HEK293T (cell line): ENCODE measurements at places on chromosomes 3 and 15.
A peak's percentile ranks its signal among the peaks of the same experiment; 100 is the strongest.

GRCh38 chr15:78811124-78811824, at the start of gene ADAMTS7:
Gene ADAMTS7, minus strand, starts transcription at chr15:78811464. Its CDS starts 244 bp downstream, at chr15:78811220.
- peak; percentile 92 for DNase-seq

GRCh38 chr3:183249006-183249718, 3.9 kb upstream of the B3GNT5 start:
- DNase-seq: no peak

GRCh38 chr3:104175696-104176095, 1191.0 kb upstream of the ALCAM start:
- no peak for DNase-seq

DNA sequence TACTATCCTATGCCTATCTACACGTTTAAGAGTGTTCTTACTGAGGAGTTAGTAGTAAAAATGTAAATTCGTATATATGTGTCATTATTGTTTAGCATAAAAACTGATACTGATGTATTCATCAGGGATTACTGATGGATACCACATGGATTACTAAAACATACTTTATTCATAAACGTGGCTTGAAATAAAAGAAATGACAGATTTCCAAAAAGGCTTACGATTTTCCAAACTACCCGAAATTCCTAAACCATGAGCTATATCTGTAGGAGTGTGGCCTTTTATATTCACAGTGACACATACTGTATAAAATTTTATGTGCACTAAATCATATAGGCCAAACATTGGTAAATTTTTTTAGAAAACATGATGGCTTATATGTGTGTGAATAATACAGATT, 6.9 kb downstream of the TSC22D2 start:
- no peak for DNase-seq

DNA sequence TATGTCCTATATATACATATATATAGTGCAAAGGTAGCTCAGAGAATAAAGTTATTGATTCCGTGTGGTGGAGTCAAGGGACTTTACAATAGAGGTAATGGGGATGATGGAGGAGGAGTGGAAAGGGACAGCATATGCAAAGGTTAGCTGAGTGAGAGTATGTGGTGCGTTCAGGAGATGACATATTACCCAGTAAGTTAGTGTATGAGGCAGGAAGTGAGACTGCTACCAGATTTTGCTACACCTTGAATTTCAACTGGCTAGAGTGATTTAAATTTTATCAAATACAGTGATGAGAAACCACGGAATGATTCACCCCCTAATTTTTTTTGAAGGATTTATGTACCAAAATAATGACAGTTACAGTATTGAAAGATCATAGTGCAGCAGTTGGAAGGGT, 2.8 kb downstream of the ACTL6A start:
- no peak for DNase-seq

DNA sequence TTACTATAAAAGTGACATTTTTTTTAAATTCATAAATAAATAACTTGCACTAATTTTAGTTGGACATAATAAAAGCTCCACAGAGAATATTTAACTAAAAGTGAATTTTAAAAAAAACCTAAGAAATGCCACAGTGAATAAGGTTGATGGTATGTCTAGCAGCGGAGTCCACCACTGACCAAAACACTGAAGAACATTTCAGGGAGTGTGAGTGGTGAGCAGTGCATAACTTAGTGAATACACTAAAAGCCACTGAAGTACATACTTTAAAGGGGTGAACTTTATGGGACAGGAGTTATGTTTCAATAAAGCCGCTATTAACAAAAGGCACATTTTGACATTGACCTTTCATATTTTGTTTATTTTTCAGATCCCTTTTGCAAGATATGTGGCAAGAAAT, 32.3 kb downstream of the SRP14 start:
- DNase-seq: no peak

GRCh38 chr3:45832699-45833098, 9.2 kb downstream of the LZTFL1 start:
- DNase-seq: no peak

DNA sequence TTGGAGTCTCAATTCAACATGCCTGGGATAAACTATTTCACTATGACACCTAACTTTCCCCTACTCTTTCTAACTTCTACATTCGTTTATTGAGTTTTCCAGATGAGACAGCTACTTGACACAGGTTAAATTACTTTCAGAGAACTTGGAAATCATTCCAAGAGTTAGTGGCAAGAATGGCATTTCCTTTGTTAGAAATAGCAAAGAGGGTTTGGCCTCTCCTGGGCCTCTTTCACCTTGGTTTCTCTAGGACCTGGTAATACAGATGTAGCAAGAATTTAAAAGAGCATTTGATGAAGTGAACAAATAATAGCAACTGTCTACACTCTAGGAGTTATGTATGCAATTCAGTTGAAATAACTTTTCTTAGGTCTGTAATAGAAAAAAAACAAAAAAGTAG, 748.9 kb downstream of the MECOM start:
- no peak for DNase-seq

GRCh38 chr3:175518459-175518858, 659.3 kb downstream of the NAALADL2 start:
- no peak for DNase-seq

DNA sequence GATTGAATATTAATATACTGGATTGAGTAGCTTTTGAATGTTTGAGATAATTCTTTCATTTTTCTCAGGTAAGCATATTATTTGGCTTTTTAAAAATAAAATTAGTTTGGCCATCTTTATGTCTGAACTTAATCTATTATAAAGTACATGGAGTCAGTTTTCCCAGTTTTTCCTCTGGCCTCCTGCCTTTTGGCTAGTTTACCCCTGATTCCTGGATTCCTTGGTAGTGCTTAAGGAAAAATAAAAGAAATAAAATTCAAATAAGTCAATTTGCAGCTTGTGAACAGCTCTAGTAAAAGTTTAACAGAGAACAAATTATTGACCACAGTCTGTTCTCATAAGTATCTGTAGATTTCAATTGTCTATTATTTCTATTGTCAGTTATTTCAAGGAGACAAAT, 89.4 kb downstream of the COL6A6 start:
- no peak for DNase-seq

- DNase-seq: no peak
Measured at GRCh38 chr15:89088605-89089315, 504 bp downstream of the ABHD2 start.
